ENCODE measurements at places on chromosomes 5 and 9.

- no peak for DNase-seq
Measured at GRCh38 chr9:110027671-110028081, 180.3 kb downstream of the C9orf152 start.

DNA sequence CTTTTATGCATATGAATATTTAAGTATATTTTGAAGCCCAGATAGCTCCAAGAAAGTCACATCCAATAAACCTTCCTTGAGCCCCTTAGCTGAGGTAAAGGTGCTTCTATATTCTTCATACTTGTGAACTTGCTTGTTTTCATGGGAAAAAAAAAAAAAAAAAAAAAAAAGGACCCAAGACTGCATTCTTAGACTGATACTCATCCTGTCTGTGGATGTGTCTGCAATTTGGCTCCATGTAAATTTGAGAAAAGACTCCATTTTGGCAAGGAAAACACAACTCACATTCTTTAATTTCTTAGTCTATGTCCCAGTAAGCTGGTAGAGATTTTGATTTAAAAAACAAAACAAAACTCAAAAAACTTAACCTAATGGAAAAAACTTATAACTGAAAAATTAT is 238.3 kb downstream of the FBXL17 start:
- no peak for DNase-seq

DNA sequence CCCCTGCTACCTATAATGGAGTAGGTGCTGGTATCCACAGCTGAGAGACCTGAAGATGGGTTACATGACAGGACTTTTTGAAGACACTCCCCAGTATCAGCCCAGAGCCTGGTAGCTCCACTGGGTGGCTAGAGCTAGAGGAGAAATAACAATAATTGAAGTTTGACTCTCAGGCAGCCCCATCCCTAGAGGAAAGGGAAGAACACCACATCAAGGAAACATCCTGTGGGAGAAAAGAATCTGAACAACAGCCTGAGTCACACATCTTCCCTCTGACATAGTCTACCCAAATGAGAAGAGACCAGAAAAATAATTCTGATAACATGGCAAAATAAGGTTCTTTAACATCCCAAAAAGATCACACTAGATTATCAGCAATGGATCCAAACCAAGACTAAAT is 432.1 kb downstream of the CDH18 start:
- DNase-seq, result no peak

DNA sequence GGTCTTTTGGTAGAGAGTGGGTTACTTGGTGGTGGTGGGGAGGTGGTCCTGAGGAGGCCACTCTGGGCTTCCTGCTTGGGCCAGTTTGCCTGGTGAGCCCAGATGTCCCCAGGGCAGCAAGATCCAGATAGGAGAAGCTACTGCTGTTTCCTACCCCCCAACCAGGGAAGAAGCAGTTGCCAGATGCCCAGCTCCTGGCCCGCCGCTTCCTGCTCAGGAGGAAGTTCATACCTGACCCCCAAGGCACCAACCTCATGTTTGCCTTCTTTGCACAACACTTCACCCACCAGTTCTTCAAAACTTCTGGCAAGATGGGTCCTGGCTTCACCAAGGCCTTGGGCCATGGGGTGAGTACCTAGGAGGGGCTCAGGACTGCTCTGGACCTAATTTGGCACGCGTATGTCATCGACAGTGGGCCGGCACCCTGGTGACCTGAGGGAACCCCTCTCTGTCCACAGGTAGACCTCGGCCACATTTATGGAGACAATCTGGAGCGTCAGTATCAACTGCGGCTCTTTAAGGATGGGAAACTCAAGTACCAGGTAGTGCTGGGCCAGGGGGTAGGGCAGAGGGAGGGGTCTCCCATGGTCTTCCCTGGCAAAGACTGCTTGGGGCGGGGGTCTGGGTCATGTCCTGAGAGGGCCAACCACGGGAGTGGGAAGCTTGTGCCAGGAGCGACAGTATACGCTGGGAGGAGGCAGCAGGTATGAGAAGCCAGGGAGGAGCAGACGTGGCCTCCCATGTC is 10.6 kb downstream of the PTGS1 start:
- DNase-seq, result no peak

DNA sequence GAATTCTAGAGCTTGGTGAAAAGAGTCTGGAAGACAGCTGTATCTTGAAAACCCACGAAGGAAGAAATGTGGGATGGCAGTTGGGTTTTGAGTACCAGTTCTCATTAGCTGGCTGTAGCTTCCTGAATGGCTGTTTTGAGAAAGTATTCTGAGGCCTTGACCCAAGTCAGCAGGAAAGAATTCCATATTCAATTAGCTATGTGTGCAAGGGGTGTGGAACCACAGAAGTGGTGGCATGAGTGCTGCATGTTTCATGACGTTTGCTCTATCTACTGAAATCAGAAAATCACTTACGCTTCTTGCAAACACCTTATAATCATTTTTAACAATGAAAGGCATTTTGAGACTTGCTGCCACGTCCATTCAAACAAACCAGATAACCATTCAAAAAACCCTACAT is 69.1 kb downstream of the TRPM3 start:
- DNase-seq, result no peak

GRCh38 chr5:149143470-149143869 is 2.2 kb downstream of the ABLIM3 start:
- no peak for DNase-seq
